ENCODE measurements at places on chromosomes 1 and 21.

GRCh38 chr1:53783056-53783455 is 44.1 kb upstream of the GLIS1 start:
- no peak for DNase-seq

DNA sequence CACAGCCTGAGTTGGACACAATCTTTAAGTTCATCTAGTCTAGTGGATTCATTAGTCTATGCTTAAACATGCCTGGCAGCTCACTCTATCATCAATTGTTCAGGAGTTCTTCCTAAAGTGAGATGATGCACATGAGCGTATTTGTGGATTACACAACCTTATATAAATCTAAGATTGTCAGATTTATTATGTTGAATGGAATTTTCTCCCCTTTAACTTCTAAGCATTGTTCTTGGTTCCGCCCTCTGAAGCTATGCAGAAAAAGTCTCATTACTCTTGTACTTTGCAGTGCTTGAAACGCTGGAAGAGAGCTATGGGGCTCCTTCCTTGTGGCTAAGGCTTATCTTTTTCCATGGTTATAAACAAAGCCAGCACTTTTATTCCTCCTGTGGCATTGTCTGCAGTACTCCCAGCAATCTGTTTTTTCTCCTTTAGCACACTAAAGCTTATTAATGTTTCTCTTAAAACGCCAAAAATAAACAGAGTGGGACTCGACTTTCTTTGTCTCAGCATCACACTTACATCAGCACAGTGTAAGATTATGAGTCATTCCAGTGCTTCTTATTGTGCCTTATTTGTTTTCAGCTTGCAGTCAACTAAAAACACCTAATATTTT is 316.8 kb upstream of the CAMK1G start:
- DNase-seq: no peak

DNA sequence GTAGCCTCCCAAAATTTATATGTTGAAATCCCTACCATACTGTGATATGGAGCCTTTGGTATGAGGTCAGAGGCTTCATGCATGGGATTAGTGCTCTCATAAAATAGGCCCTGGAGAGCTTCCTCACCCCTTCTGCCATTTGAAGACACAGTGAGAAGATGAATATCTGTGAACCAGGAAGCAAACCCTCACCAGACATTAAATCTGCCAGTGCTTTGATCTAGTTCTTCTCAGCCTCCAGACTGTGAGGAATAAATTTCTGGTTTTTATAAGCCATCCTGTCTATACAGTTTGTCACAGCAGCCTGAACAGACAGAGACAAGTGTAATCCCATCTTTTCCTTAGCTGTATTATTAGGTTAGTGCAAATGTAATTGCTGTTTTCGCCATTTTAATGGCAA is 88.4 kb downstream of the OLFML2B start:
- DNase-seq: no peak

- DNase-seq: no peak
These were observed 504.1 kb upstream of the PKN2 start for GRCh38 chr1:88179943-88180342.

- DNase-seq: no peak
These were observed 115.1 kb downstream of the RABGAP1L start for GRCh38 chr1:174274452-174274851.

- DNase-seq: no peak
These were observed 105.2 kb downstream of the MRPL39 start for GRCh38 chr21:25501996-25502665.

- DNase-seq: no peak
These were observed 948 bp downstream of the SEMA4A start for GRCh38 chr1:156154317-156154749.

GRCh38 chr1:68675336-68675735 is 178.5 kb upstream of the DEPDC1 start:
- no peak for DNase-seq

Data from activated naive CD4-positive, alpha-beta T cell (primary cell).